ENCODE measurements at places on chromosomes 5 and 9.

- DNase-seq: peak; percentile 53
Observed at GRCh38 chr9:37338218-37338617, 84.3 kb upstream of the GRHPR start.

- no peak for DNase-seq
Observed at GRCh38 chr9:135811801-135812200, 95.5 kb downstream of the CAMSAP1 start.

DNA sequence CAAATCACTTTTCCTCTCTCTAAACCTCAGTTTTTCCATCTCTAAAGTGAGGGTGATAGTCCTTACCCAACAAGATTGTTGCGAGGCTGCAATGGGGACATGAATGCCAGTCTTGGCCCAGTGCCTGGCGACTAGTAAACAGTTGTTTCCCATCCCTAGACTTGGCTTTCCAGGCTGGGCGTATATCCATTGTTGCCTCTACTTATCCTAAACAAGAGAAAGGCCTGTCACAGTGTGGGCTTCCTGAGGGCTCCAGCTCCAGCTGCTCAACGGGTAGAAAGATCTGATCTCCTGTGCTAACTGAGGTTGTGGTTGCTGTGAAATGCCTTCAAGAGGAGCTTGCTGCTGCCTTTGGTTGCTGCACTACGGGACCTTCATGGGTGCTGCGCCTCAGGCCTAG lies 142.0 kb downstream of the NSG2 start:
- DNase-seq: no peak

GRCh38 chr5:1185038-1185627 lies 16.3 kb upstream of the SLC6A19 start:
- no peak for DNase-seq

- DNase-seq: no peak
Observed at GRCh38 chr5:157708866-157709265, 22.4 kb upstream of the THG1L start.

All from OCI-M1 (cell line).